ENCODE measurements at places on chromosomes 1 and 21.
A peak's percentile ranks its signal among the peaks of the same experiment; 100 is the strongest.

- no peak for DNase-seq
Observed at GRCh38 chr1:2961661-2962060, 59.6 kb upstream of the ACTRT2 start.

- DNase-seq, result no peak
Observed at GRCh38 chr1:39910263-39910662, 8.5 kb upstream of the MYCL start.

DNA sequence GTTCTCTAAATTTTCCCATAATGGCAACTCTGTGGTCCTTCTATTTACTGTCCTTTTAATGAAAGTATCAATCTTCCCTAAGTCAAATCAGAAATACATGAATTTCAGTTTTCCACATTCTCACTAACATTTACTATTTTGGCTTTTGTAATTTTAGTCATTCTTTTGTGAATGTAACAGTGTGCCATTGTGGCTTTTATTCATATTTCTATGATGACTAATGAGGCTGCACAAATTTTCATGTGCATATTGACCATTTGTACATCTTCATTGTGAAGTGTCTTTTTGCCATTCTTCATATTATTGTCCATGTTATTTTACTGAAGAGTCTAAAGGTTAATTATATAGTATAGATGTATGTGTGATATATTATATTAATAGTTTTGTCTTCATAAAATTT lies 431.0 kb upstream of the BRINP3 start:
- no peak for DNase-seq

DNA sequence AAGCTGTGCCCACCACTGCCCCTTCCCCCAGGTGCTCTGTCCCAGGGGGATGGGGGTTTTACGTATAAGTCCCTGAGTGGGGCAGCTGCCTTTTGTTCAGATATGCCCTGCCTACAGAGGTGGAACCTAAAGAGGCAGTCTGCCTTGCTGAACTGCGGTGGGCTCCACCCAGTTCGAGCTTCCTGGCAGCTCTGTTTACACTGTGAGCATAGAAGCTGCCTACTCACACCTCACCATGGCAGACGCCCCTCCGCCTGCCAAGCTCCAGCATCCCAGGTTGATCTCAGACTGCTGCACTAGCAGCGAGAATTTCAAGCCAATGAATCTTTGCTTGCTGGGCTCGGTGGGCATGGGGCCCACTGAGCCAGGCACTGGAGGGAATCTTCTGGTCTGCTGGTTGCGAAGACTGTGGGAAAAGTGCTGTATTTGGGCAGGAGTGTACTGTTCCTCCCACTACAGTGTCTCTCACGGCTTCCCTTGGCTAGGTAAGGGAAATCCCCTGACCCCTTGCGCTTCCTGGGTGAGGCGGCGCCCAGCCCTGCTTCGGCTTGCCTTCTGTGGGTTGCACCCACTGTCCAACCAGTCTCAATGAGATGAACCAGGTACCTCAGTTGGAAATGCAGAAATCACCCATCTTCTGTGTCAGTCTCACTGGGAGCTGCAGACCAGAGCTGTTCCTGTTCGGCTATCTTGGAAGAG lies 17.6 kb upstream of the RWDD3 start:
- no peak for DNase-seq

DNA sequence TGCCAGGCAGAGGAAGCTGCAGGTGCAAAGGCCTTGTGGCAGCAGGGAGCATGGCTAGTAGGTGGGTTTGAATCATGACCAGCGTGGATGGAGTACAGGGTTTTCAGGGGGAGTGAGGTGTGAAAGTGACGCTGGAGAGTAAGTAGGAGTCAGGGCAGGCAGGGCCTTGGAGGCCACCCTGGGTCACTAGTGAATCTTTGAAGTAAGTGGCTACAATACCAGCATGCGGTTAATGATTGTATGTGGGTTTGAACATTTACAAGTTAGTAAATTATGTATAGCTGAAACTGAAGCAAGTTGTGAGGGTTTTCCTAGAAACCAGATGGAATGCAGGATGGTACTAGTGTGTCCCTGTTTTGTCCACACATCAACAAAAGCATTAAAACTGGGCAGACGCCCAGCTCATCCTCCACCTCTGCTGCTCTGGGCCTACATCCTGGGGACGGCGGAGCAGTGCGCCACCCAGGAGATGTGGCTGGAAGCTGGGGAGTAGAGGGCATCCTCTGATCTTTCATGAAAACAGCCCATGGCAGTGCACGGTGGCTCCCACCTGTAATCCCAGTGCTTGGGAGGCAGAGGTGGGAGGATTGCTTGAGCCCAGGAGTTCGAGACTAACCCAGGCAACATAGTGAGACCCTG lies 41.2 kb upstream of the B3GALNT2 start:
- no peak for DNase-seq

DNA sequence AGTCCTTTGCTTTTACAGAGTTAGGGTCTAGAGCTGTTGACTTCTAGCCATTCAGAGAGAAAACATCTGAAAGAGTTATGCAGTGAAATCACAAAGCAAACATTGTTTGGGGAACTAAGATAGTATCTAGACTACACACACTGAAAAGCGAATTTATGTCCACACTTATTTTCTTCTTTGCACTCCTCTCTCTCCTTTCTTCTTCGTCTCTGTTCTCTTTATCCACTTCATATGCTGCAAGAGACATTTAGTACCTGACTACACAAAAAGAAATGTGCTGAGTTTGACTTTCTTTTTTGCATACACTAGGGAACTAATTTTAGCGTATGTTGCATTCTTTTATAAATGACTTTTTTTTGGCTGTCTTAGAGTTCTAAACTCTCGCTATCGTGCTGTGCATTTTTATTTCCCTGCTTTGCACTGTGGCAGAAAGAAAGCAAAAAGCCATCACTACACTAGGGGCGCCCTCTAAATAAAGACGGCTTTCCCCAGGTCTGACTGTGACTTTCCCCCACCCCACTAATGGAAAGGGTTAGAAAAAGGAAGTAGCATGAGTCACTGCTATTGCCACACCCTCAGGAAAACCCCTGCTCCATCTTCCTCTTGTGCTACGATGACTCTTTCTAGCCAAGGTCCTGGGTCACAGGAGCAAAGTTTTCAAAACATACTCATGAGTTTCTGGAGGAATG lies 65.7 kb downstream of the MAP3K7CL start:
- DNase-seq, result peak; percentile 80

DNA sequence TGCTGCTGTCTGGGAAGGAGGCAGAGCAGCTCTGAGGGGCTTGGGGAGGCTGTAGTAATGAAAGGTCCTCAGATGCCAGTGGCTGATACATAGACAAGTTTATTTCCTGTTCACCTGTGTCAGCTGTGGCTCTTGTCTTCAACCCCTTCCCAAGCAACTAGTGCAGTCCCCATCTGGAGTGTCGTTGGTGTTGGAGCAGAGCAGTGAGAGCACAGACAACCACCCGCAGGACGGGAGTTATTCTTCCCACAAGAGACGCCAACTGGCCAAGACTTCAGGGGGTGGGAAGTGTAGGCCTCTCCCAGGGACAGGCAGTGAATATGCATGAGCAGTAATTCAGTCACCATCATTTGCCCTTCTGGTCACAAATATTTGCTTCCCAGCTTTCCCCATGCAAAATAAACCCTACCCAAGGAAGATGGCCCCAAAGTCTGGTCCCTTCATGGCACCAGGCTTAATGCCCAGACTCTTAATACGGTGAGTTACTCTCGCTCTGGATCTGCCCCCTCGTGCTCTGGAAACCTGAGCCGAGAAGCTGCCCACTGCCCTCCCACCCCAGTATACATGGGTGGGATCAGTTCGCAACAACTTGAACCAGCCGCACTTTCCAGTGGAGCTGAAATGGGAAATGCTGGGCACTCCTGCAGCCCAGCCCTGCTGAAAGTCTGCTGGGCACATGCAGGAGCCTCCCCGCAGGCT lies 153.5 kb upstream of the COL6A1 start:
- DNase-seq, result no peak

- DNase-seq, result peak; percentile 67
Observed at GRCh38 chr1:22428672-22429071, 23.0 kb upstream of the ZBTB40 start.
